ENCODE measurements at places on chromosomes 7 and 10.

GRCh38 chr7:22860784-22861482 is 38.3 kb upstream of the TOMM7 start:
- DNase-seq = no peak

- DNase-seq = no peak
These were observed 17.5 kb downstream of the RASGEF1A start for GRCh38 chr10:43249151-43249961.

DNA sequence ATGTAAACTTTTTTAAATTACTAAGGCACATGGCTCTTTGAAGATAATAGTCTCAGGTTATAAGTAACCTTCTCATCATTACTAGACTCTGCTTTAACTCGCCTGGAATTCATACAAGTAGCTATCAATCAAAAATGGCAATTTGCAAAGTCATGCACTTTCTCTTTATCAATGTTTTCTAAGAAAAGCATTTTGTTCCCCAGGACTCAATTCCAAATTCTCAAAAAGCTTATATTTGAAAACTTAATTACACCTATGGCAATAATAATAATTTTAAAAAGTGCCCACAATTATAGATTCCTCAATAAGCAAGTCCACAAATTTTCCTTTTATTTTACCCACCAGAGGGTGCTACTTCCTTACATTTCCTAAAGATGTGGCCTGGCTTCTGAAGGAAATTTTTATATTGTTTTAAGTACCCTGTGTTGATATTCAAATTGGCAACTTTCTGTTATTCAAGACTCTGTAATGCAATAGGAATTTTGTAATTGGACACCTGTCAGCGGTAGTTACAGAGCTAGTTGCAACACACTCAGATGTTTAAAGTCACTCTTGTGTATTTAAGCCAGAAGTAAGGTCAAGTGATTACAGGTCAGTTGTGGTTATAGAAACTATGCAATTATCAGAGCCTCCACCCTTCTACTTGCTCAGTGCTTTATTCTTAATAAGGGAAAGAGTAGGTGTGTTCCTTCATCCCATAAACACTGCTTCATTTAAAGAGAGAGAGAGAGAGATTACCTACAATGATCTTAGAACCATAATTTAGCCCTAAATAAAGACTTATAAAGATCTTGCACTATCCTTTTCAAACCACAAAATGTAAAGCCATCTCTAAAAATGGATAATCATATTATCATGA is 47.1 kb upstream of the HYAL4 start:
- no peak for DNase-seq

- DNase-seq = no peak
These were observed 415.6 kb upstream of the NPVF start for GRCh38 chr7:25643770-25644394.

GRCh38 chr10:66929375-66929774 is 3.5 kb downstream of the LRRTM3 start:
- DNase-seq = no peak

- DNase-seq = no peak
These were observed 280.1 kb downstream of the FRMD4A start for GRCh38 chr10:14050598-14050997.

DNA sequence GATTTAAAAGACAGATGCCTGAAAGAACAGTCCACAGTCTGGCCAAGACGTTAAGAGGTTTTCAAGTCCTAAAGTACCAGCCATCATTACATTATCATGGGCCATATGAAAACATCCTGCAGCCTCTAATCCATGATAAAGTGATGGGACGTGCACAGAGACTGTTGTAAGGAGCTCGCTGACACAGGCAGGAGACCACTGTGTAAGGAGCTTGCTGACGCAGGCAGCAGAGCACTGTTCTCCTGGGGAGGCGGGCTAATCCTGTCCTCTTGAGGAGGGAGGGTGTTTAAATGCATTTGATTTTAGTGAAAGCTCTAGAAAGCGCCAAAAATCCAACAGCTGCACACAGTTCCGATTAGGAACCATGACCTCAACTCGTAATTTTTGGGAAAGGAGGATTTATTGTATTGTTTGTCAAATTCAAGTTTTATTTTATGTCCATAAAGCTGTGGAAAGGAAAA is 16.9 kb downstream of the SVIL start:
- DNase-seq = no peak

All from cortex of kidney (tissue), 1 donor.